ENCODE measurements at places on chromosomes 13 and 19.

- DNase-seq: no peak
Measured at GRCh38 chr13:114286808-114287207, 5.4 kb downstream of the UPF3A start.

DNA sequence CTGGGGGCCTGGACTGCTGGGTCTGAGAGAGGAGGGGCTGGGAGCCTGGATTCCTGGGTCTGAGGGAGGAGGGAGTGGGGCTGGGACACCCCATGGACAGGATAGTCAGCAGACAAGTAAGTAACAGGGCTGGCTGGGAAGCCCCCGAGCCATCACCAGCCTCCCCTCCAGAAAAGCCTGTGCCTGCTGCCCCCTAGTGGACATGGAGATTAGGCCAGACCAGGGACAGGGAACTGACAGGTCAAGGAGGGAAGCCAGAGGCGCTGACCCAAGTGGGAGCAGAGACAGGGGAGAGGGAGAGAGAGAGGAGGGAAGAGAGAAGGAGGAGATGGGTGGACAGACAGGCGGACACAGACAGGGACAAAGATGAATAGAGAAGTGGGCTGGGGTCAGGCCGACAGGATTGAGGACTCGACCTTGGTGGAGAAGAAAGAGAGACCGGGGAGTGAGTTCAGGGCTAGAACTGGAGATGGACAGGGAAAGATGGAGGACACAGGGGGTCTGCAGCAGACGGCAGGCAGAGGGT is 6.7 kb upstream of the ERFL start:
- DNase-seq: peak; percentile 89

- DNase-seq: peak; percentile 86
Measured at GRCh38 chr19:3210347-3211017, 14.0 kb upstream of the CELF5 start.

GRCh38 chr13:76329866-76330580 is 556.2 kb downstream of the KCTD12 start:
- no peak for DNase-seq

- no peak for DNase-seq
Measured at GRCh38 chr13:44237881-44238421, 135.7 kb upstream of the SERP2 start.

GRCh38 chr13:26475176-26476110 is 82.0 kb upstream of the WASF3 start:
- DNase-seq: no peak

- no peak for DNase-seq
Measured at GRCh38 chr13:78607409-78608251, 4.3 kb upstream of the POU4F1 start.

GRCh38 chr19:27955485-27956480 is 1257.2 kb downstream of the UQCRFS1 start:
- no peak for DNase-seq

DNA sequence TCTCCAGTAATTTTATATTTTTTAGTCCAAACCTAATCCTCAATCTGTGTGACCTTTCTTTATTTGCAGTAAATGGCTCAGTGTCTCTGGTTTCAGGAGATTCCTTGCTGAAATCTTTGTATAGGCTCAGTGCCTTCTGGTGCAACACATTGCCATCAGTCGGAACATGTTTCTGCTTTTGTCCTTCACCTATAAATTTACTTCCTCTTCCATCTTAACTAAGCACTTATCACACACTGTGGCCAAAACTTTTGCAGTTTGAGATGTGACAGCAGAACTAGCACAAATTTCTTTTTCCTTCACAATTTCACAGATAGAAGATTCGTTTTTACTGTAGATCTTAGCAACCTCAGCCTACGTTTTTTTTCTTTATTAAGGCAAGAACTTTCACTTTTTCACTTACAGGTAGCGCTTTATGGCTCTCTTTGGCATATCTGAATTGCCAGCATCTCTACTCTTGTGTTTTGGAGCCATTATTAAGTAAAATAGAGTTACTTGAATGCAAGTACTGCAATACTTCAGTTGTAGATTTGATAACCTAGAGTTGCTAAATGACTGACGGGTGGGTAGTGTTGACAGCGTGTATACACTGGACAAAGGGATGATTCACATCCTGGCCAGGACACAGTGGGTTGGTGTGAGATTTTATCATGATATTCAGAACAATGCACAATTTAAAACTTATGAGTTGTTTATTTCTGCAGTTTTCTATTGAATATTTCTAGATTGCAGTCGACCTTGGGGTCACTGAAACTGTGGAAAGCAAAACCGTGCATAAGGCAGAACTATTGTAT is 44.3 kb downstream of the NDFIP2 start:
- DNase-seq: no peak

GRCh38 chr13:26821672-26822071 is 61.1 kb upstream of the GPR12 start:
- no peak for DNase-seq

- DNase-seq: peak; percentile 72
Measured at GRCh38 chr13:24124789-24125476, 35.6 kb upstream of the SPATA13 start.

- no peak for DNase-seq
Measured at GRCh38 chr13:42702716-42703115, 78.7 kb upstream of the FAM216B start.

GRCh38 chr13:95083758-95084157 is 217.5 kb downstream of the ABCC4 start:
- DNase-seq: no peak

DNA sequence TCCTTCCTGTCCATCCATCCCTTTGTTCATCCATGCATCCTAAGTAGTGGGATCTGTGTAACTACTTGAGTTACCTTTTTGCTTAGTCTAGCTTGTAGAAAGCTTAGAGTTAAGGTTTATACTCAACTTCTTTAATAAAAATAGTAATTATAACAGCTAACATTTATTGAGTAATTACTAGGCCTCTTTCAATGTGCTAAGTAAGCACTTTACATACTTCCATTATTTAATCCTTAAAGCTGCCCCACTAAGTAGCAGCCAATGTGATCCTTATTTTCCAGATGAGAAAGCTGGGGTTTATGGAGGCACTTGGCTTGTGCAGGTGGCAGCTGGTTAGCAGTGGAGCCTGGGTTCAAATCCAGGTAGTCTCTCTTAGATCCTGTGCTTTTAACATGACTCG is 182.9 kb downstream of the FGF9 start:
- no peak for DNase-seq

DNA sequence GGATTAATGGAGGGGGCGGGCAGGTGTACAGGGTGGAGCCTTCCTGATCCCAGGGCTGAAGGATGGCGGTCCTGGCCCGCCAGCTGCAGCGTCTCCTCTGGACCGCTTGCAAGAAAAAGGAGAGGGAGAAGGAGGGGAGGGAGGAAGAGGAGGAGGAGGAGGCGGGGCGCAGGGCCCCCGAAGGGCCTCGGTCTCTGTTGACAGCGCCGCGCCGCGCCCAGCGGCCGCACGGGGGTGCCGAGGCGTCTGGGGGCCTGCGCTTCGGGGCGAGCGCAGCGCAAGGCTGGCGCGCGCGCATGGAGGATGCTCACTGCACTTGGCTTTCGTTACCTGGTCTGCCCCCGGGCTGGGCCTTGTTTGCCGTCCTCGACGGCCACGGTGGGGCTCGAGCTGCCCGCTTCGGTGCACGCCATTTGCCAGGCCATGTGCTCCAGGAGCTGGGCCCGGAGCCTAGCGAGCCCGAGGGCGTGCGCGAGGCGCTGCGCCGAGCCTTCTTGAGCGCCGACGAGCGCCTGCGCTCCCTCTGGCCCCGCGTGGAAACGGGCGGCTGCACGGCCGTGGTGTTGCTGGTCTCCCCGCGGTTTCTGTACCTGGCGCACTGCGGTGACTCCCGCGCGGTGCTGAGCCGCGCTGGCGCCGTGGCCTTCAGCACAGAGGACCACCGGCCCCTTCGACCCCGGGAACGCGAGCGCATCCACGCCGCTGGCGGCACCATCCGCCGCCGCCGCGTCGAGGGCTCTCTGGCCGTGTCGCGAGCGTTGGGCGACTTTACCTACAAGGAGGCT is at the start of gene PPM1N:
TSS of gene PPM1N (plus strand) at position 33 of the 785 bp plus-strand sequence. CDS start at position 63, 30 bp downstream.
- peak; percentile 60 for DNase-seq

GRCh38 chr19:5666921-5667610 is 13.2 kb downstream of the MICOS13 start:
- DNase-seq: no peak

- no peak for DNase-seq
Measured at GRCh38 chr19:4388337-4389063, 11.8 kb downstream of the SH3GL1 start.

DNA sequence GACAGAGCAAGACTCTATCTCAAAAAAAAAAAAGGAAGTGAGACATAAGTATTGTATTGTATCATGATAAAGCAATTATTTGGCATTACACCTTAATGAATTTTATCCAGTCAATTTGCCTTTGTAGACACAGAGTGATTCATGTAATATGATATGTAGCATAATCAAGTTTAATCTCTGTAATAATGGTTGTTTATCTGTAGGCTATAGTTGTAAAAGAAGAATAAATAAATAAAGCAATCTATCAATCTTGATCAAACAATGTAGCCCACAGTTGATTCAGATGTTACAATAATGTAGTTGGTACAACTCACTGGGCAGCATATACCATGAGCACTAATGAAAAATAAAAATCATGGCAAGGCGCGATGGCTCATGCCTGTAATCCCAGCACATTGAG is 28.5 kb upstream of the CEACAM20 start:
- DNase-seq: no peak
